ENCODE measurements at places on chromosomes 6 and 20.

DNA sequence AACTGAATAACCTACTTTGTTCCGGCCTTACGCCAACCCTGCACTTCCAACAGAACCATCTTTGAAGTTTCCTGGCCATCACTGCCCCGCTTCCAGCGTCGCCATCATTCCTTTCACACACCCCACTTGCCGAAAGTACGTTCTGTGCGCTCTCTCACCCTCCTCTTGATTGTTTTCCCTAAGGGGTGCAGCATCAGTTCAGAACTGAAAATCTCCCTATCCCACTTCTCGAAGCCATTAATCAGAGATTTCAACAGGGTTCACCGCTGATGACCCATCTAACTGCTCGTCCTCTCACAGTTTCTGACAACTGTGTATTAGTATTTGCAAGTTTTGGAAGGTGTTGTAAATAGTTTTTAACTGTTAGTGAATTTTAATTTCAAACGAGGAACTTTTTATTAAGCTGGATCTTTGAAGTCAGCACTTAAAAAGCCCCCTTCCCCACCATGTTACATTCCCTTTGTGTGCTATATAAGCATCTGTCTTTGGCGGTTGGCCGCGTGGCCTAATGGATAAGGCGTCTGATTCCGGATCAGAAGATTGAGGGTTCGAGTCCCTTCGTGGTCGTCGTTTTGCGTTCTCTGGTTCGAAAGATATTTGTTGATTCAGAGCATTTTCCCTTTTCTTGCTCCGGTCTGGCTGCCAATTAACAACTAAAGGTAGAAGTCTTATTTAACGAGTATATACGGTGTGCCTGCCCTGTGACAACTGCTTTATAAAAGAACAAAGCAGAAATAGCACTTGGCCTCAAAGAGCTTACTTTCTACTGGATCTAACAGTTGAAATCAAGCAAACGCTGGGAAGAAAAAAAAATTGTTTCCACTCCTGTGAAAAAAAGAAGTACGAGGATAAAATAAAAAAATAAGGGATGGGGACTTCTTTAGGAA is 42.6 kb downstream of the TRIM27 start:
- peak; percentile 30 for DNase-seq

GRCh38 chr6:167330750-167331149 is 5.9 kb downstream of the TTLL2 start:
- no peak for DNase-seq

GRCh38 chr6:166842607-166843006 is 113.7 kb downstream of the RNASET2 start:
- no peak for DNase-seq

- DNase-seq, result no peak
Measured at GRCh38 chr6:64815718-64816117, 891.3 kb downstream of the EYS start.

GRCh38 chr6:35583893-35584688 is 71.4 kb upstream of the TULP1 start:
- peak; percentile 47 for DNase-seq

GRCh38 chr6:48240287-48240686 is 129.3 kb upstream of the PTCHD4 start:
- DNase-seq, result no peak

DNA sequence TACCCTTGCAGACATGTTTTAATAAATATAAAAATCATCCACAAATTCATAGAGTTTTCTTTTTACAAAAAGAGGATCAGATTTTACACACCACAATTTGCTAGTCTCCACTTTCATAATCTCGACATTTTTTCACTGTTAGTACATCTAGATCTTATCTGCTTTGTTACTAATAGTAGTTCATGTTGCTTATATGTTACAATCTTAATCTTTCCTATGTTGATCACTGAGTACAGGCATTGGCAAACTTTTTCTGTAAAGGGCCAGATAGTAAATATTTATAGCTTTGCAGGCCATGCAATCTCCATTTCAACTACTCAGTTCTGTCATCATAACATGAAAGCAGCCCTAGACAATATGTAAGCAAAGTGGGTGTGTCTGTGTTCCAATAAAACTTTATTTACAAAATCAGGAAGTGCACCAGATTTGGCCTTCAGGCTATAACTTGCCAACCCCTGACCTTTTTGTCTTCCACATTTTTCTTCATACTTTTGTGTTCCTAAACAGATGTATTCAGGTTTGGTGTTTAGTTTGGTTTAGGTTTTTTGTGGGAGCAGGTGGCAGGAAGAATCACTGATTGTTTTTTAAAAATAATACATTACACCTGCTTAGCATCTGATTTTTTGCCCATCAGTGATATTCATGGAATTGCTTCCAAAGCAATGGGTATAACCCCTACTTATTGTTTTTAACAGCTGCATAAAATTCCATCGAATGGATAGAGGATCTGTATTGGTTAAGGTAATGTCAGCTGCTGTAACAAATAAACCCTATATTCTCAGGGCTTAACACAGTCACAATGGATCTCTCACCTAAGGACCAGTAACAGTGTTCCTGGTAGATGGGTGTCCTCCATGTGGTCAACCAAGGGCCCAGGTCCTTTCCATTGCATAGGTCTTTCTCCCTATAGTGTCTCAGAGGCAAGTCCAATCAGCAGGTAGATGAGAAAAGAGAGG is 61.2 kb downstream of the EYA2 start:
- no peak for DNase-seq

- DNase-seq, result no peak
Measured at GRCh38 chr20:62025394-62025793, 40.3 kb downstream of the TAF4 start.

DNA sequence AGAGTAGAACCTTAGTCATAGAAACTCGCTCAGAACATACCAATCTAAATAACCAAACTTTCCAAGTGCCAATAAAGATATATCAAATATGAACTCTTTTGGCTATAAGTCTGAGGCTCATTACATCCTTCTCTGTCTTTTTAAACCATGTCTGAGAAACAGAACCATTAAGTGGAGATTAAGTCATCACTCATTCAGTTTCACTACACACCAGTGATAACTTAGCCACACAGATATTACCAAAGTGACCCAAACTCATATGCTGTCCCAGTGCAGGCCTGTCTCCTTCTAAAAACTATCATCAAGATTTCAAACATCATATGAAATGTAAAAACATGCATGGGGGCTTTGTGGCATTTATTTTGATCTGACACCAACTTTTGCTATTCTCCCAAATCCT is 12.0 kb downstream of the GCLC start:
- DNase-seq, result no peak

GRCh38 chr6:160217073-160217472 is 41.5 kb downstream of the SLC22A2 start:
- DNase-seq, result no peak

DNA sequence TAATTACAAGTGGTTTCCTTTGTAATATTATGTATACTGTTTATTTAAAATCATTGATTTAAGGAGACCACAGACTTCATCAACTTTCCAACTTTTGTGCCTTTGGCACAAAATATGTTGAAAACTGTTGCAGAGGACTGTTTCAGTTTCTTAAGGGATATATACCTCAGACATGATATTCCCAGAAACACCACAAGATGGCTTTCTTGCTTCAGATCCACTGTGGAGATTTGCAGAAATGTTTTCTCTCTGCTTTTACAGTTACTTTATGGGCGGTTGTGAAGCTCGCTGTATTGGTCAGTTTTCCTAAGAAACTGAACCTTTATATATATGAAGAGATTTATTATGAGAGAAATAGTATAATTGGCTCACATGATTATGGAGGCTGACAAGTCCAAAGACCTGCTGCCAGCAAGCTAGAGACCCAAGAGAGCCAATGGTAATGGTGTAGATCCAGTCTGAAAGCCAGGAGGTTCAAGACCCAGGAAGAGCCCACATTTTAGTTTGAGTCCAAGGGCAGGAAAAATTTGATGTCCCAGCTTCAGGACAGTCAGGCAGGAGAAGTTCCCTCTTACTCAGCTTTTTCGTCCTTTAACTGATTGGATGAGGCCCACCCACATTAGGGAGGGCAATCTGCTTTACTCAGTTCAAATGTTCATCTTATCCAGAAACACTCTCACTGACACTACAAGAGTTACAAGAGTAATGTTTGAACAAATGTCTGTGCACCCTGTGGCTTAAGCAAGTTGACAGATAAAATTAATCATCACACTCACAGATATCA is 12.8 kb downstream of the ME1 start:
- DNase-seq, result no peak

- DNase-seq, result no peak
Measured at GRCh38 chr6:151680846-151681432, 126.5 kb upstream of the ESR1 start.

DNA sequence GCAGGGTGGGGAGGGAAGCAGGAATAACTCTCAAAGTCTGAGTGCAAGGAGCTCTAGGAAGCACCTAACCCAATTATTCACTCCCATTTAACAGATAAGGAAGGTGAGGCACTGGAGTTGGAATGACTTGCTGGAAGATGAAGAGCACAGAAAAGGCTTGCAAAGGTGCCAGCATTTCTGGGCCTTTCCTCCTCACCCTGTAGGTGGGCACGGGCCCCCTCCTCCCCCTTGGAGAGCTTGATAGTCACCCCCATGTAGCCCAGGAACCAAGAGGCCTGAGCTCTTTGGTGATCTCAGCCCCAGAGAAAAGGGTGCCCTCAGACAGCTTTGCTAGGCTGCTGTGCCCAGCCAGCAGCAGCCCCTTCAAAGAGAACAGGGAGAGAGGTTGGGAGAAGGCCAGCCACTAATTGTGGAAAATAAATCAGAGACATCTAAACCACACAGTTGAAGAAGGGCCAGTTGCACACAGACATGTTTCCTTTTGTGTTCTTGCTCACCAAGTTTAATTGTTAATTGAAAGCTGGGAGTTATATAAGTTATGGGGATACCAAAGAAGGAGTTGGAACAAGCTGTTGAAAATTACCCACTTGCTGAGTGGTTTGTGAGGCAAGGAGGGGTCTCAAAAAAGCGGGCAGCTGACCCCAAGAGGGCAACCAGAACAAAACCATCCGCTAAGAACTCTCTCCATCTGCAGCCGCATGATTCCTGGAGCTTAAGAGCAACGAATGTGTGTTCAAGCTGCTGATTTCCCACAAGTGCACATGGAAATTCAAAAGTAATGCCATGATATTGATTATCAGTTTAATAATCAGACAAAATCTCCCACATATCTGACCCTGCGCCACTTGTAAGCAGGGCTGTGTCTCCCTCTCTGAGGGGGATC is 77.0 kb downstream of the MRPL14 start:
- DNase-seq, result no peak

DNA sequence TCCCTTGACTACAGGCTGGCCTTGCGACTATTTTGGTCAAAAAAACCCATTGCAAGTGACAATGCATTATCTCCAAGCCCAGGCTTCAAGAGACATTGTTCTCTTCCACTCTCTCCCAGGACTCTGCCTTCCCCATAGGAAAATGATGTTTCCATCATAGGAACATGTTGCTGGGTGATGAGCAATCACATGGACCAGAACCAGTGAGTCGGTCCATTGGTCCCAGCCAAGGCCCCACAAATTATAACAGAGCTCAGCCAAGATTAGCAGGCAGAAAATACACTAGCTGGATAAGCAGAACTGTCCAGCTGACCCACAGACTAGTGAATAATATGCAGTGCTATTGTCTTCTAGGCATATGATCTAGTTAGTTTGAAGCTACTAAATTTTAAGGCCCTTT is 27.4 kb downstream of the TENT5A start:
- no peak for DNase-seq

DNA sequence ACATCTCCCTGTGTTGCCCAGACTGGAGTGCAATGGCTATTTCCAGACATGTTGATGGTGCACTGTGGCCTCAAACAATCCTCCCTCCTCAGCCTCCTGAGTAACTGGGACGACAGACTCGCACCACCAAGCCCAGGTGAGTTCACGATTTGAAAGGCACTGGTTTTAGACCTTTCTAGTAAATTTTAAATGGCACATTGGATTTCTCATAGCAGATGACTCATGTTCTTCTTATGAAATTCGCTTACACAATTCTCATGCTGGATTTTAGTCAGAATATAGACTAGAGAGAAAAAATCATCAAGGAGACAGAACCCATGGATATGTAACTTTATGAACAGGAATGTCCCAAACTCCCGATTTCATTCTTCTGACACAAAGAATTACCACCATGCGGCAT is 18.1 kb upstream of the PXDC1 start:
- DNase-seq, result no peak

DNA sequence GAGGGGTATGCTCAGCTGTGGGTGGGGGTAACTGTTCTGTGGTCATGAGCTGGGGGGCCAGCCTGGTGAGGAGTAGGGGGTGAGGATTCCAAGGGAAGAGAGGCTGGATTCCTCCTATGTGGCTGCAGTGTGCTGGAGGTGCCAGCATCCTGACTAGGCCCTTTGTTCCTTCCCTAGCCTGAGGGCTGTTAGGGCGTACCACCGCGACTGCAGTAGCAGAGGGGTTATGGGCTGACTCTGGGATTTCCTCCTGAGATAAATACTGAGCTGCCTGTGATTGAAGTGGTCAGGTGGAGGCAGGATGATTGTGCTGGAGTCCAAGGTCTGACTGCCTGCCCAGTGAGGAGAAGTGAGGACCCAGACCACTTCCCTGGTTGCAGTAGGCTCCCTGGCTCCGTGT is 205.3 kb downstream of the ADGRG6 start:
- DNase-seq, result no peak

DNA sequence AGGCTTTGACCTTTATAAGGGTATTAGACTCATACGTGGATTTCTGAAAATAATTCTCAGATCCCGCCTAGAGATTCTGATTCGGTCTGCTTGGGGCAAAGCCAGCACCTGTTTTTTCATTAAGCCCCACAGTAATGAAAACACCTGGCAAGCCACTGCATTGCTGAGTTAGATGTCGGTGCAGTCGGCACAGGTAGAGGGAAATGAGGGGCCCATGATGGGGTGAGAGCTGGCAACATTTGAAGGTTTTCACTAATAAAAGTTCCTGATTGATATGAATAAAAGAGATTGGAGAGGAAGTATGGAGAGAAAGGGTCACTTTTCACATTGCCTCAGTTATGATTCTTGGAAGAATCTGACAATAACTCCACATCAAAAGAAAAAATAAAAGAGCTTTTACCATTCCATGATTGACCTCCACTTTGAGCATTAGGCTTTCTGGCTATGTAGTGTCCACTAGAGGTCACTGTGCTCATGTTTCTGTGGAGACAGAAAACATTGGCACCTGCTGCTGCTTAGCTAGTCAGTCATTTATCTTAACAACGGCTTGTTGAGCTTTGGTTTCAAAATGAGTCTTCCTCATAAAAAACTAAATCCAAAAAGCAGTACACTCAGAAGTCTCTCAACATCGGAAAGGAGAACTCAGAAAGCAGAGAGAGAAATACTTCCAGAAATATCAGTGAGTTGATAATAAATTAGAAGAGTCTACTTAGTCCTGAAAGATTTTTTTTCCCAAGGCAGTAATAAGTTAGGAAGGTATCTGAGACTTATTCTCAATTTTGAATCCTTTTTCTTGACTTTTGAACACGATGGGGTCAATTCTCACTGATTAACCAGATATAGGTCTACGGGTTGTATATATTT is 53.3 kb upstream of the KLHL31 start:
- no peak for DNase-seq

DNA sequence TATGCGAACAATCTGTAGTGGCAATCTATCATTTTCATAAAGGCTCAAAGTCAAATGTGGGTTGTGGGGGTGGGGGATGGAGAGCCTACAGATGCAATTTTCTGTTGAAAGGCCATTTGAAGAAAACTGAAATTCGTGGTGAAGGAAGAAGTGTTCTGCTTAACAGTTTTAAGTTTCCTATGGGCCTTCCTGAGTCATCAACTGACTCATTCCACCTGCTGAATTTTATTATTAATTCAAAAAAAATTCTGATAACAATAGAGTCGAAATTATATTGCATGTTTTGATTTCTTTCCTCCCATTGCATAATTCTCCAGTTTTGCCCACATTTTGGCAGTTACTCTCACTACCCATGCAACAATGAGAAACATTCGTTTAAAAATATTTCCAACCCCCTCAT is 622.3 kb upstream of the ARID1B start:
- no peak for DNase-seq

- DNase-seq, result no peak
Measured at GRCh38 chr6:48891308-48891707, 571.7 kb downstream of the MMUT start.

Measured in stimulated activated CD8-positive, alpha-beta memory T cell treated with anti-CD3 and anti-CD28 coated beads, Interleukin-4, amount 100 ng/mL, for 1 hour (primary cell).